ENCODE measurements at places on chromosomes 1 and 21.

DNA sequence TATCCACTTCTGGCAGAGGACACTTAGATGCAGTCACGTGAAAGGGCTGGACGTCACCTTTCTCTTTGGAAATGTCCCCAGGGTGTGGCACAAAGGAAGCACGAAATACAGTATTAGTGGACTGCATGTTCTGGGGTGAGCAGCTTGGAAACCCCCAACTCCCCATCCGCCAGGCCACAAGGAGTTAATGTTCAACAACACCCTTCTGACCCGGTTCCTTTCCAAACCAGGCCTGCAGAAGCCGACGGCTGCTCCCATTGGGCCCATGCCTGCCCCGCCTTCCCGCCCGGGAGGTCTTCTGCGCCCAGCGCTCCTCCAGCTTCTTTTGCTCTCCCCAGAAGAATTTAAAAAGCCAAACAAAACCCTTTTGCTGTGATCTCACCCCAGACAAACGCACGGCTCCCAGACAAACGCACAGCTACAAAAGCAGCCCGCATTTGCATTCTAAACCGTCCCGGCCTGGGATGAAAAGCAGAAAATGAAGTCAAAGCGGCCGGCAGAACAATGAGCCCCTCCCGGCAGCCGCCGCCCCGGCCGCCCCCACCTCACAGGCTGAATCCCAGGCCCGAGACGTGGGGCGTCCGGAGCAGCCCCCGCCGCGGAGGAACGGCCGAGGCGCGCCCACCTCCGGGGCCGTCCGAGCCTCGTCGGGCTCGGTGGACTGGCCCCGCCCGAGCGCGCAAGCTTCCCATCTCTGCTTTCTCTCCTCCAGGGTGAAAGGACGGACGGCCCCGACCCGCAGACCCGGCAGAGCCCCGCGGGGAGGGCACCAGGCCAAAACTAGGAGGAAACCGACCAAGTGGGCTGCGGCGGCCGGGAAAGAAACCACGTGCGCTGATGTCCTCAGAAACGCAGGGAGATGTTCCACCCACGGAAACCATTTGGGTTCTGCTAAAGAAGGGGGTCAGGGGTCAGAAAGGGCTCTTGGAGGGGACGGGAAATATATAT, 101.9 kb downstream of the PLPP3 start:
- no peak for DNase-seq

- no peak for DNase-seq
Measured at GRCh38 chr21:33231526-33231925, 1.8 kb downstream of the IFNAR2 start.

GRCh38 chr1:46506470-46507219, 17.0 kb downstream of the DMBX1 start:
- no peak for DNase-seq

DNA sequence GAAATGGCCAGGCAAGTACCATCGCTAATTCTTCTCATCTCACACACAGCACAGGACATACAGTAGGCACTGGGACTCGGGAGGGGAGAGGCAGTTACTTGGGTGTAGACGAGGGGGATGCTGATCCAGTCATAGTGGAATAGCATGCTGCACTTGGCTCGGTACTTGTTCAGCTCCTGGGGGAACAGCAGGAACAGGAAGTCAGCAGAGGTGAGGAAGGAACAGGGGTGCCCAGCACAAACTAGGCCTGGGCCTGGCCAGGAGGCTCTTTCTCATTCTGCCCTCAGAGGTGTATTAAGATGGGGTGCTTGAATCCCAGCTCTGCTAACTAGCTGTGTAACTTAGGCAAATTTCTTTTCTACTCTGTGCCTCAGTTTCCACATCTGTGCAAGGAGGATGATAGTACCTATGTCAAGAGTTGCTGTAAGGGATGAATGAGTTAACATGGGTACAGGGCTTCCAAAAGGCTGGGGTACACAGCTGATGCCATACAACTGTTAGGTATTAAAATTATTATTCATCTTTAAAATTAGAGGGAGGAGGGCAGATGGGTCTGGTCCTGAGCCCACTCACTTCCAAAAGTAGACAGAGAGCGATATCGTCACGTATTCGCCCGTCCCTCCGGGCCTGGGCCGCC, 2.4 kb downstream of the BEST4 start:
- no peak for DNase-seq
